ENCODE measurements at places on chromosomes 12 and 14.

DNA sequence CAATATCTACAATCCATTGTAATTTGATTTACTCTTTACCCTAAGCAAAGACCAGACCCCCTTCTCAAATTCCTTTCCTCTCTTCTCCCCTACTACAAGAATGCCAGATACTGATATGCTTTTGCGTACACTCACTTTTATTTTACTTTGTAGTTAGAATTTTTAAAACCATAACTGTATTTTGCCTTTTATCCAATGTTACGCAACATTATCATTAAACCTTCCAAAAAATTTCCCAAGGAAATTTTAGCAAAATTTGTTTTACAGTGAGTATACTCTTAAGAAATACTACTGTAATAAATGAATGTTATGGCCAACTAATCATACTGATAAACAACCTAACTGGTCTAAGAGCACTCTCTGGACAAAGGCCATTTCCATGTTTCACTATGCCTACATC lies 22.3 kb downstream of the ATP2B1 start:
- no peak for DNase-seq

GRCh38 chr12:12091977-12092663 lies 21.4 kb downstream of the BCL2L14 start:
- DNase-seq, result no peak

DNA sequence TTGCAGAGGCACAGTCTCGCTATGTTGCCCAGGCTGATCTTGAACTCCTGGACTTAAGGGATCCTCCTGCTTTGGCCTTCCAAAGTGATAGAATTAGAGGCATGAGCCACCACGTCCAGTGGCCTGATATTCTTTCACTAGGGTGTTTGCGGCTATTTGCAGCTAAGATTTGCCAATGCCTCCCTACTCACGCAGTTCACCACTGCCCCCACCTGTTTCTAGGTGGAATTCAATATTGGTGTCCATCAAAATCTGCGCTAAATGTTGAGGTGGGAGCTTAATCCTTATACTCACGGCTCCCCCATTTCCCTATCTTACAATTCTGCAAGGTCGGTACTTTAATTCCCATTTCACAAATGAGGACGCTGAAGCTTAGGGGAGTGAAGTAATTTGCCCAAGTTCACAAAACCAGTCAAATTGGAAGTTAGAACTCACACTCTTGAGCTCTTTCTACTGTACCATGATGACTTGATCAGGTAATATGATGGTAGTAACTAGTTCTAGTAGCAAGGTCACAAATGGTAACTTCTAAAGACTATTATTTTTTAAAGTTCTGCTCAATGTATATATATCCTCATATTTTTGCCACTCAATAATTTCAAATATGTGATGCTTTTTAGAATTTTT lies 22.1 kb upstream of the LRRC9 start:
- no peak for DNase-seq

GRCh38 chr12:93447555-93448290 lies 6.0 kb upstream of the UBE2N start:
- DNase-seq, result no peak

DNA sequence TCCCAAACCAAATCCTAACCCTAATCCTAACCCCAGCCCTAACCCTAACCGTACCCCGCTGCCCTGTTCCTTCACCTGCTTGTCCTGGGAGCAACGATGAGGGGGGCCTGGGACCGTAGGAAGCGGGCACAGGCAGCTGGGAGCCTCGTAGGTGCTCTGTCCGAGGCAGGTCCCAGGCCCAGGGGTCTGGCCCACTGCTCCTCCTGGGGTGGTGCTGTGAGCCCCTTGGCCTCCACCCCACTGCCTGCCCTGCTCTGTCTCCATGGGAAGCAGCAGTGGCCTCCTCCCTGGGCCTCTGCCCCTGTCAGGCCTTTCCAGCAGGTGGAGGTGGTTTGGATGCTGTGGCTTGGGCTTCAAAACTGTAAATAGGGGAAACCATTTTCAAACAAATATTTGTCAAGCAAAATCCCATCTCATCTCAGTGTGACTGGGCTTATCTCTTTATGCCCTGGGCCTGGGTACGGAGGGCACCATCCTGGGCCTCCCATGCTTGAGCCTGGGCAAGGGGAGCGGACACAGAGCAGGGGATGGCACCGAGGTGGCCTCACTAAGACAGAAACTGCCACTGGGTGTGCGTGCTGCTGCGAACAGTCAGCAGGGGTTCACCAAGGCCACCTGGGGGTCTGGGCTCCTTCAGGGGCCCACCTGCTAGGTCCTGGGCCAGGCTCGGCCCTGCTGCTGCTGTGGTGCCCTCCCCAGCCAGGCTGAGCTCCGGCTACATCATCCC lies 3.7 kb upstream of the BEGAIN start:
- no peak for DNase-seq

- no peak for DNase-seq
Observed at GRCh38 chr12:92442782-92443181, 260.0 kb upstream of the PLEKHG7 start.

DNA sequence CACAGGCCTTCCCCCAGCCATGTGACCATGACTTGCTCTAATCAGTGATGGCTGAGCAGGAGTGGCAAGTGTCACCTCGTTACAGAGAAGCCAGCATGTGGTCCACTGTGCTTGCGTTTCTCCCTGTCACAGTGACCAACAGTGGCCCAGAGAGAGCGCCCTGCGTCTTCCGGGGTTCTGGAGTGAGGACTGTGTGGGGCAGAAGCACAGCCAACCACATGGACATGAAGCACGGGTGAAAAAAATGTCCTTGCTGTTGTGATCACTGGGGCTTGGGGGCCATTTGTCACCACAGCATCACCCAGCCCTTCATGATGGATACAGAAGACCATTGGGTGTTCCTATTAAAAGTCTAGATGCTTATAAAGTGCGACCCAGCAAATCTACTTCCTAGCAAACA lies 174.6 kb upstream of the C14orf180 start:
- no peak for DNase-seq

DNA sequence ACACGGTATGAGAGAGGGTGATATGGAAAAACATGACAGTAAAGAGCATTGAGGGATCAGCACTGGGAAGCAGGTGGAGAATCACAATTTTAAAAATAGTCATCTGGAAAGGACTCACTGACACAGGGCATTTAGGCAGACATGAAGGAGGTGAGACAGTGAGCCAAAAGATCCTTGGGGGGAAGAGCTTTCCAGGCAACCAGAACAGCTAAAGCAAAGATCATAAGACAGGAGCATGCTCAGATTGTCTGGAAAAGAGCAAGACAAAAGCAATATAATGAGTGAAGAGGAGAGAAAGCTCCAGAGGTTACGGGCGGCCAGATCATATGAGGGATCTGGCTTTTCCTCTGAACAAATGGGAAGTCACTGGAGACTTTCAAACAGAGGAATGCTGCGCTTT lies 63.9 kb downstream of the DENND5B start:
- no peak for DNase-seq

DNA sequence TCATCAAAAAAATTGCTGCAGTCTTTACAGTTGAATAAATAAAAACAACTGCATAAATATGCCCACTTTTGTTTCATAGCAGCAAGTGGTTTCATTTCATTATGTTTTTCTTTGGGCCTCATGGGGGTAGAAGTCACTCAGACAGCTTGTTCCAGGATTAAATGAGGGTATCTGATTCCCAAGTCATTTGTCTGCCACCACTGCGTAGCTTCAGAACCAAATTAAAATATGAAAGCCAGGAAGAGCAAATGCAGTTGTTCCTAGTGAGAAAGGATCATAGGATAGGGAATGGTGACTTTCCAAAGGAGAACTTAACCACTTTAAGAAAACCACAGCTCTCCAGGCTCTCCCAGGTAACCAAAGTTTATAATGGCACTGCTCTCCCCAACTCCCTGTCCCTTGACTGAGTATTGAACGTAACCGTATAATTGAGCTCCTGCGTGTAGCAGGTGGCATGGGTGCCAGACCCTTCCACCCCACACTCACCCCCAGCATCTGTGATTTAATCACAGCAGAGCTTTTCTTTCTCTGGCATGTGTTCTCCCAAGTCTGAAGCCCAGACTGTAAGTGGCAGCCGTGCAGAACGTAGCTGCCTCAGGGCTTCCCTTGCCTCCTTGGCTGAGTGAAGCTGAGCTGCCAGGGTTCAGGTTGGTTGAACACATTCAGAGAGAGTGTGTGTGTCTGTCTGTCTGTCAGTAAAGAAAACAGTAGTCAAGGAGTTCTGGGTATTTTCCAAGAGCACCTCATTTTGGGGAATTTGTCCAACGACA lies 11.3 kb upstream of the KCNH3 start:
- DNase-seq, result no peak

DNA sequence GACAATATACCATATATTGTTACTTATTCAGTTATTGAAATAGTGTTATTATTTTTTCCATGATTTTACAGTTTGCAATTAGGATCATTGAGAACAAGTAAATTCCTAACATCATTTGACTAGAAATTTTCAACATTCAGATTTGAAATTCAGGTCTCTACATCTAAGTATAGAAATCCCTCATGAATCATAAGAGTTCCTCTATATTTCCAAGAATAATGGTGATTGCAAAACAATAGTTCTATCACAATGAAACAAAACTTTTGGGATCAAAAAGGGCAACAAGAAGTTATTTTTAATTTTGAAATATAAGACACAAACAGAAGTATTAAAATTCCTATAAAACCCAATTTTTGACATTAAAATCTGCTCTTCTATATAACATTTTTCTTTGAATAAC lies 10.8 kb downstream of the CLEC1A start:
- no peak for DNase-seq

- DNase-seq, result no peak
Observed at GRCh38 chr12:1619587-1619986, 9.4 kb upstream of the WNT5B start.

- no peak for DNase-seq
Observed at GRCh38 chr12:90514325-90514724, 440.7 kb downstream of the CCER1 start.

- no peak for DNase-seq
Observed at GRCh38 chr12:6294156-6295093, 16.1 kb upstream of the PLEKHG6 start.

GRCh38 chr12:20376984-20377383 lies 8.6 kb downstream of the PDE3A start:
- DNase-seq, result no peak

Data from T-helper 9 cell (primary cell).